WERI-Rb-1 (cell line): ENCODE measurements at places on chromosomes 5 and 9.

GRCh38 chr5:150389531-150390266 is 23.0 kb downstream of the CD74 start:
- no peak for DNase-seq

DNA sequence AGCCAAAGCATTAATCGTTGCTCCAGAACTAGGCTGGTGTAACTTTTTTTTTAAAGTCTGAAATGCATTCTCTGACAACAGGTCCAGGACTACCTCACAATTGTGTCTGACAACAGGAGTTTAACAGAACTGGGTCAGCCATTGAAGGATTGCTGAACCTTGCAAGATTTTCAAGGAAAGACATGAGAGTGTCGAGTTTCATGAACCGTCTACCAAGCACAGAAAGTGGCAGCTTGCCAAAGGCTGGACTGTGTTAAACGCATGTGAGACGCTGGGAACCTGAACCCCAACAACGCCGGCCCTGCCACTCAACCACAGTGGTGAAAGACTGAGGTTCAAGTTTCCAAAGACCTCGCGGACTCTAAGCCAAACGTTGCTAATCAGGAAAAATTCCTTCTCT is 79.1 kb downstream of the LHFPL2 start:
- peak; percentile 49 for DNase-seq

DNA sequence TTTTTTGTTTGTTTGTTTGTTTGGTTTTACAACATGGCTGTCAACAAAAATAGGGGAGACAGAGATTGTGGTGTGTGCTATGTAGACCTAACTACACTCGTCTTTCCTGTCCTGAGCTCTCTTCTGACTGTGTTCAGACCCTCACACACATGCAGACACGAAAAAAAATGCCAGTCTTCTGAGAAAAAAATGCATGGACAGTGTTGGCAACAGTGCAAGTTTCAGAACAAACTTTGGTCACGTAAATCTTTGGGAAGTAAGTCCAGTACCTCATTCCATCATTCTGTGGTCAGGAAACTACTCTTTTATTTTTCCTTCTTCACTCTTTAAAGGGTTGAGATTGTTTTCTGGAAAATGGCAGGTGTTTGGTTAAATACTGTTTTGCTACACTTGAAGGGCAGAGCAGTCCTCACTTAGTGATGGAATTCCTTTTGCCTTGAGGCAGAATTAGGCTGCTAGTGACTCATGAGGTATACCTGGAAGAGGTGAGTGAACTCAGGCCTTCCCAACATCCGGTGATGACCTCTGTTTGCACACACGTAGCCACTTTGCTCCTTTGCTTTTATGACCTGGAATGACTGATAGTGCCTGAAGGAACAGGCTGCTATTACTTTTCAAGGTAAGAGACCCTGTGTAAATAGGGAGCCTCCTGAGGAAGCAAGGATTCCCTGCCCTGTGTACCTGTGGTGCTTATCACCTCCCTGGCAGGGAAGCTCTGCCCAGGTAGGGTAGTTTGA is 81.6 kb upstream of the TNFAIP8 start:
- no peak for DNase-seq

- peak; percentile 42 for DNase-seq
These were observed 677 bp upstream of the MYORG start for GRCh38 chr9:34377404-34377746.

- peak; percentile 21 for DNase-seq
These were observed 31.5 kb downstream of the HRH2 start for GRCh38 chr5:175689147-175689991.

GRCh38 chr9:73761905-73762304 is 610.2 kb downstream of the ANXA1 start:
- no peak for DNase-seq

- no peak for DNase-seq
These were observed 101.8 kb downstream of the BOD1 start for GRCh38 chr5:173514661-173515060.

- DNase-seq = no peak
These were observed 30.7 kb downstream of the LHX2 start for GRCh38 chr9:124042201-124042721.

- DNase-seq = no peak
These were observed 7.3 kb downstream of the SH3RF2 start for GRCh38 chr5:145943674-145944121.

DNA sequence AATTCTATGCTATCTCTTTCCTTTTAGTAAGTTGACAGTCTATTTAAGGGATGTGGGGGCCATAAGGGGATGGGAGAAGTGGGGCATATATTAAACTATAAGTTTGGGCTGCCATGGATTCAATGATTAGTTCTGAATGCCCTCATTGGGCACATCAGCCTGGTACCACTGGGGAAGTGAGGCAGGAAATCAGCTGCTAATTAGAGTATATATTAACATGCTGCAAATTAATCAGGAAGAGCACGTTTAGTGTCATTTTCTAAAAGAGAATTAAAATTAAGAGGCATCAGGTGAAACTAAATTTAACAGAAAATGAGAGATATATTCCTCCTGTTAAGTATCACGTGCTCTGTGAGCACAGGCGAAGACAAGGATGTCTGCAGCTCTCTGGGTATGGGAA is 123.0 kb upstream of the GNA14 start:
- no peak for DNase-seq

GRCh38 chr5:6705088-6705487 is 8.1 kb upstream of the TENT4A start:
- DNase-seq = no peak

DNA sequence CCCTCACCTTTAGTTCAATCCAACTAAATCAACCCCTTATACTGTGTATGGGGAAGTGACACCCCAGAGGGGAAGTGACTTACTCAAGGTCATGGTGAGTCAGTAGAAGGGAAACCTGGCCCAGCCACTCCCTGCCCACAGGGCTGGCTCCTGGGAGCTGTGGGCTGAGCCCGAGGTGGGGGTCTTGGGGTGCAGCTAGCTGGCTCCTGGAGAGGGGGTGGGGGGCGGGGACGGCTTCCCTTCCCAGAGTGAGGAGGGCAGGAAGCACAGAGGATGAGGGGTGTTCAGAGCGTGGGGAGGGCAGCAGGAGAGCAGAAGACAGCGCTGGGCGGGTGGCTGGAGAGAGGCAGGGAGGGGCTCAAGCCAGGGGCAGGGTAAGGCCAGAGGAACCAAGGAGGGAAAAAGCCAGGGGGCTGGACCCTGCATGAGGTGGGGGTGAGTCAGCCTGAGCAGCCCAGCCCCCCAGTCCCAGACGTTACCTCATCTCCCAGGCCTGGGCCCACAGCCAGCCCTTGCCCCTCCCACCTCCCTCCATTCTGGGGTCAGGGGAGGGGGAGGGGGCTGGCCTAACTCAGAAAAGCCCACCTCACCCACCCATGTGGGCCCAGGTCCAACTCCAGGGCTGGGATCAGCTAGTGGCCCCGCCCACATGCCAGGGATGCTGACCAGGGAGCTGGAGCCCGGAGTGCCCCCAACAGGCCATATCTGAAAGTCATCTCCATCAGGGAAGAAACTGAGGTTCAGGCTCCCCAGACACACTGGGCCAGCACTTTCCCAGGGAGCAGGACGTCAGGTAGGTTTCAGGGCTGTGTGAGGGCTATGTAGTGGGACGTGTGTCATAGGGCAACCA is 2.8 kb downstream of the PDLIM7 start:
- DNase-seq = peak; percentile 43

DNA sequence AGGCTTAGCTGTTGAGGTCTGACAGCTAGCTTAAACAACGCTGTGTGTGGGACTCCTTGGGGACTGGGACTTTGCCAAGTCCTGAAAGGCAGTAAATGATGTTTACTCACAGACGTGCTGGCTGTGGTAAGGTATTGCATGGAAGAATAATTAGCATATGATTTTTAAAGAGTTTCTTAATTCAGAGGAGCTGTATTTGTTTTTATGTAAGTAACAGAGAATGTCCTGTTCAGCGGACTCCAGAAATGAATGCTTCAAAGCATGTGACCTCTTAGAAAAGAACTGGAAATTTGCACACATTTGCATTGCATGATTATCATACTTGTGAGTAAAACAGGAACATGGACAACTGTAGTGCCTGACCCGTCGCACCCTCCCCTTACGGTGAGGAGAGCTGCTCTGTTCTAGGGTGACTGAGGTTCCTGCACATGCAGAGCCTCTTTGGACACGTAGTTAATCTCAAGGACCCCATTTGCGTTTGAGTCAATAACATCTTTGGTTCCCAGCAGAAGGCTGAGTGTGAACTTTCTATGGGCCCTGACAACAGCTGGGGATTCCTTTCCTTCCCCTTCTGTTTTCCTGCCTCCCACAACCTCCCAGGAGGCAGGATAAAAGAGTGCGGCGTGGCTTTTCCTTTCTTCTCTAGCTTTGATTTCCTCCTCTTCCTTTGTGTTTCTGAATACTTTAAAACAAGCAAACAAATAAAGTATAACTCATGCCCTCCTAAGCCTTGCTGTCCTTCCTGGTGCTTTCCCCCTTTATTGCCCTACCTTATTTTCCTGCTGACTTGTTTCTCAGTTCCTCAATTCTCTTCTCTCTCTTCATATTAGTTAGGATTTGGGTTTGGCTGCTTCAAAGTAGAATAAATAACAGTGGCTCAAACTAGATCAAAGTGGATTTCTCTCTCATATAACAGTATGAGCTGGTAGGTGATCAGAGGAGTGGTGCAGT is 157.2 kb upstream of the CD180 start:
- DNase-seq = no peak

DNA sequence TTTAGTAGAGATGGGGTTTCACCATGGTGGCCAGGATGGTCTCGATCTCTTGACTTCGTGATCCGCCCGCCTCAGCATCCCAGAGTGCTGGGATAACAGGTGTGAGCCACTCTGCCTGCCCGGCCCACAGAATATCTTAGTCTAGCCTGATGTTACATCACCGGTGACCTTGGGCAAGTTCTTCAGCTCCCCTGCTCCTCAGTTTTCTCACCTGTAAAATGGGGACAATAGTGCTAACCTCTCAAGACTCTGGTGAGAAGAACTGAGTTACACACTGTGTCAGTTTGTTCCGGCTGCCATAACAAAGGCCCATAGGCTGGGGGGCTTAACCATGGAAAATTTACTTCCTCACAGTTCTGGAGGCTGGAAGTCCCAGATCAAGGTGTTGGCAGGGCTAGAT is 12.5 kb upstream of the HABP4 start:
- DNase-seq = no peak

GRCh38 chr9:69785757-69786156 is 25.9 kb upstream of the PTAR1 start:
- DNase-seq = no peak

GRCh38 chr5:175325681-175326080 is 118.3 kb downstream of the DRD1 start:
- no peak for DNase-seq

GRCh38 chr9:134988706-134989105 is 71.0 kb upstream of the FCN1 start:
- DNase-seq = peak; percentile 6

- peak; percentile 71 for DNase-seq
These were observed 153.7 kb downstream of the TLE1 start for GRCh38 chr9:81535542-81536241.

- no peak for DNase-seq
These were observed 87.1 kb upstream of the TRIO start for GRCh38 chr5:14056039-14056438.

GRCh38 chr5:112915831-112916230 is 6.2 kb downstream of the REEP5 start:
- no peak for DNase-seq

DNA sequence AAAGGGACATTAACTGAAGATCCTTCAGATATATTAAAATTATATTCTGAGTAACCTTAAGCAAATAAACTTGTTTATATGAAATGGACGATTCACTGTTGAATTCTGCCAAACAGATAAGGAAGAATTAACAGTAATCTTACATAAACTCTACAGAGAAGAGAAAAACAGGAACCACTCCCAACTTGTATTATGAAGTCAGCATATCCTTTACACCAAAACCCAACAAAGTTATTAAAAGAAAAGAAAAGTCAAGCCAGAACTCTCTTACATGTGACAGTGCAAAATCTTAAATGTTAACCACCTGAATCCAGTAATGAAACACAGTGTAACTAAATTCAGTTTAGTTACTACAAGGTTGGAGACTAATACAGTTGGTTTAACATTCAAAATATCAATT is 185.8 kb downstream of the DEPDC1B start:
- DNase-seq = no peak

- no peak for DNase-seq
These were observed 80.7 kb downstream of the MVB12B start for GRCh38 chr9:126407114-126407870.

- DNase-seq = no peak
These were observed 61.1 kb upstream of the HRH2 start for GRCh38 chr5:175596761-175597189.

- DNase-seq = no peak
These were observed 25.0 kb upstream of the CAST start for GRCh38 chr5:96637196-96637595.

DNA sequence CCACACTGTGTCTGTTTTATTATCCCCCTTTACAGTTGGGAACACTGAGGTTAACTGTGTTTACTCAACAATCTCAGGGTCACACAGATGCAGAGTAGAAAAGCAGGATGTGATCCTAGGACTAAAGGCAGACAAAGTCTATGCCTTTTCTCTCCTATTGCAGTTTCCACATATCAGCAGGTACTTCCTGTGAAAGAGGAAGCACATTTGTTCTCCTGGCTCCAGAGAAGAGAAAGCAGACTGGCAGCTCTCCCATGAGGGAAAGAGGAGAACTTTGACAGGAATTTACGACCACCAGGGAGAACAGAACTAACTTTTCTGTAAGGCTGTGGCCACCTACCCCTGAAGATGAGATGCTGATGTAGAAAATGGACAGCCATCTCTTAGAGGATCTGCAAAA is 84.2 kb upstream of the TNC start:
- DNase-seq = no peak

DNA sequence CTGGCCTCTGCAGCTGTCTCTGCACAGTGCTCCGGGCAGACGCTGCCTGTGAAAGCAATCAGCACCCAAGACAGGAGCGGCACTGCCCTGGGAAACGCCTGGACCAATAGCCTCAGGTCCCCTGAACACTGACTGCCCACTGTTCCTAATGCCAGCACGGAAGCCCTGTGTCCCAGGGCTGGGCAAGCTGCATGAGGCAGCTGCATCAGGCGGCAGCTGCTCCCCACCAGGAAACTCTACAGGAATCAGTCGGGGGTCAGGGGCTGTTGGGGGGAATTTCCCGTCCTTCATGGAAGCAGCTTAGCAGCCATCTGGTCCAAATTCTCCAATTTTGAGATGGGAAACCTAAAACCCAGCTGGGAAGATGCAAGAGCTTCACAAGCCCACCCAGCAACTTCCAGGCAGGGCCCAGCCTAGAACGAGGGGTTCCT is 118.6 kb downstream of the VAV2 start:
- no peak for DNase-seq

DNA sequence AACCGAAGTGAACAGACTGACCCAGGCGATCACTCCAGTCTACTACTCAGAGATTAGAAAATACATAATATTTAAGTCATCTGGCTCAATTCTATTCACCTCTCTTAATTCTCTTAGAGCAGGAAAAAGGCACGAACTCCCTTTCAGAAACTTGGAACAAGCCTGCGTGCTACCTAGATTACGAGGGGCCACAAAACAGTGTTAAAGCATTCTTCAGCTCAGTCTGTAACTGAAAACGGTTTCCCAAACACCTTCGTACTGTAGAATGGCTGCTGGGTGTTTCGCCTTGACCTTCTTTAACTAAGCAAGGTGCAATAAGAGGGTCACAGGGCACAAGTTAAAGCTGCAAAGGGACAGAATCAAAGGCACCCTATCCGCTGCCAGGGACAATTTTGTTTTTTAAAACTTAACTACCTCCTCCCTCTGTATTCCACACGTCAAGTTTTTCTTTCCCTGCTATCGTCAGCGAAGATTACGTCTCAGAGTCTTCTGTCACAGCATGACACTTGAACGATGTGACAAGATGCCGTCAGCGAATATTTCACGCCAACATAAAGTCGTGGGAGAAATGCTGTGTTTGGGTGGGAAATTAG is 687 bp downstream of the LYSMD3 start:
- no peak for DNase-seq
